Ascending aorta (tissue), 2 donors: ENCODE measurements at places on chromosomes 7 and 10.

DNA sequence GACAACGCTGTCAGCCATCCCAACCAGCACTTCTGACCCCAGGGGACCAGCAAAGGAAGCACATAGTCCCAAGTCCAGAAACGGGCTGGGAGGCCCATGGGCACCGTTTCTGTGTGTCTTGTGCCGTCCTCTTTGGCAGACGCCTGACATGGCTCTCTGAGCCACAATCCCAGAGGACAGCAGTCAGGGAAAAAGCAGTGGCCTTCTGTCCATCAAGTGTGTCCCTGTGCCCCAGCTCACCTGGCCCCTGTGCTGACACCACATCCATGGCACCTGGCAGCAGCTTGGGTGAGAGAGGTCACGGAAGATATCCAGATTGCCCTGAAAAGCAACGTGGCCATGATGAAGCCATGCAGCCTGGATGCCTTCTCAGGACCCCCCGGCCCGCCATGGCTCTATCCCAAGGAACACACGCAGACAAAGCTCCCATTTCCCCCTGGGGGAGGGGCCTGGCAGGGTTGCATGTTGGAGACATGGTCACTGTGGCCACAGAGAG lies 38.1 kb upstream of the ANTXRL start:
- DNase-seq: peak; percentile 56

DNA sequence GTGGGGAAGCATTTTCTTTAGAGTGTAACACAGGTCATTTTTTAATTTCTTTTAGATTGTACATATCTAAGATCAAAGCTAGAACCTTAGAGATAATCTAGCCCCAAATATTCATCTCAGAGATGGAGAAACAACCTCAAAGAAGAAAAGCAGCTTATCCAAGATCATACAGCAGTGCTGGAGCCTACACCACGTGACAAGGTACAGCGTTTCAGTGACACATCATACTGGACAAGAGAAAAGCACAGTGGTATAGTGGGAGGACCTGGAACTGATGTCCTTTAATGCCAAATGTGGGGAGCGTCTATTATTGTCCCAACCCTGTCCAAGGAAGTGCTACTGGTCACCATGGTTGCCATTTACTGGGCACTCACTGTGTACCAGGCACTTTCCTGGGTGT lies 445.8 kb downstream of the RPS24 start:
- DNase-seq: no peak

DNA sequence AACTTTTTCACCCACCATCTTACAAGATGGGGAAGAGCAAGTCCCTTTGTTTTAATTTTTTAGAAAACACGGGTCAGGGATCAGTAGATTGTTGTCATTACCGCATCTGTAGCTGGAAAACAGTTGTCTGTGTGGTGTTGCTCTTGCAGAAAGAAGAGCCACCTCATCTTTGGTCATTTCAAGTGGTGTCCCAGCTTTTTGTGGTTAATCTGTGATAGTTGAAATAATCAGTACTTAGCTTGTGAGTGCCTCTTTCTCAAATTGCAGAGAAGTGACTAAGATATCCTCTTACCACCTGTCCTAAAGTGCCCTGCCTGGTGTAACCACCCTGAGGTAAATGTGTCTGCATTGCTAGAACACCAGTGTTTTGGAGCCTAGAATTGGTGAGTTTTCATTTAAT lies 5.5 kb downstream of the PRPF18 start:
- no peak for DNase-seq

DNA sequence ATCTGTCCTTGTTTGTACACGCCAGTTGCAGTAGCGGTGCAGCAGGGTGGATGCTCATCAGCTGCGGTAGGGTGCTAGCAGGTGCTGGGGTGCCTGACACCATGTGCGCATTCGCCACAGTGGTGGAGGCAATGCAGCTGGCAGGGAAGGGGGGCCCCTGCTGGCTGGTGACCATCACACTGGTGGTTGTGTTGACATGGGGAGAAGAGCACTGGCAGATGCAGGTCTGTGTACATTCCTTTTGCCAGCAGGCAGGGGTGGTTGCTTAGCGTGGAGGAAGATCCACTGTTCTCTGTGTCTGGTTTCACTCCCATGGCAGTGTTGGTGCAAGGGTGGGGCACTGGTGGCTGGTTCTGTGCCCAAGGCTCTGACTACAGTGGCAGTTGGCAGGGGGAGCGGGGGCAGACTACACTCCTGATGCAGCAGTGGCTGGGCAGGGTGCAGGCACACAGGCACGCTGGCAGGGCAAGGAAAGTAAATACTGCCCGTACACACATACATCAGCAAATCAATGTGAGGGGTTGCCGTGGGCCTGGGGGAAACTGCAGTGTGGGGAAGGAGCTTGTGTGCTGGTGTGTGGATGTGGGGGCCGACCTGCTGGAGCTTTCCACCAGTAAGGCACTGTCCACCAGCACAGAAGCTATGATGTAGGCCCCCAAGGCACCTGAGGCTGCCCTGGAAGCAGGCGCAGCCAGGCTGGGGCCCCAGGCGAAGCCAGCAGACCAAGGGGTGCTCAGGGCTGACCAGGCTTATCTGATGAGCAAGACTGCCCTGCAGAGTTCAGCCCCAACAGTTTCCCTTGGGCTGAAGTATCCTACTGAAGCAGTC lies 87.2 kb upstream of the UNC5B start:
- no peak for DNase-seq

DNA sequence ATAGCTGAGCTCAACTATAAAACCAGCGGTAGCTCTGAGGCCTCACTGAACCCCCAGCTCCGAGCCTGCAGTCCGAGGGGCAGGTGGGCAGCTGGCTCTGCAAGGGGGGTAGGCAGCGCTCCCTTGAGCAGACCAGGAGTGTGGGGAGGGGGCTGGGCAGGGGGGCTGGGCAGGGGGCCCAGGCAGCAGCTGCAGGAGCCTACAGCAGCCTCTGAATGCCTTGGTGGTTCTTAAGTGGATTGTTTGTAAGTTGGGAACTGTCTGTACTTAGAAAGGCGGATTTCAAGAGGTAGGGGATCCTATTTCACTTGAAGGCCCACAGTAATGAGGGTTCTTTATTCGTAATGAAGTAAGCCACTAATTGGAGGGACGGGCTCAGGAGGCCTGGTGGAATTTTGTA lies 72.3 kb downstream of the ICA1 start:
- no peak for DNase-seq

DNA sequence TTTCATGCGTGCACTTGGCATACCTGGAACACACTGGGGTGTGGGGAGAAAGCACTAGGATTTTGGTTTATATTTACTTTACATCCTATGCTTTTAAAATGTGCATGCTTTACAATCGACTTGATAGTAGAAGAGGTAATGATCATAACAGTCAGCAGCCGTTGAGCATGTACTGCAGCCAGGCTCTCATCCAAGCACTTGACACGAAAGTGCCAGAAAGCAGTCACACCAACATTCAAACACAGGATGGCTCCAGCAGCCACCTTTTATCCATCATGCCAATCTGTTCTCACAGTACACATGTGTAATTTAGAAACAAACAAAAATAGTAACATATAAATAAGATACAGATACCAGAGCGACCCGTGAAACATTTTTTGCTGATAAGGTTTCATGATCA lies 1.2 kb upstream of the FAM241B start:
- no peak for DNase-seq

GRCh38 chr10:4138146-4138721 lies 353.2 kb upstream of the KLF6 start:
- DNase-seq: no peak

DNA sequence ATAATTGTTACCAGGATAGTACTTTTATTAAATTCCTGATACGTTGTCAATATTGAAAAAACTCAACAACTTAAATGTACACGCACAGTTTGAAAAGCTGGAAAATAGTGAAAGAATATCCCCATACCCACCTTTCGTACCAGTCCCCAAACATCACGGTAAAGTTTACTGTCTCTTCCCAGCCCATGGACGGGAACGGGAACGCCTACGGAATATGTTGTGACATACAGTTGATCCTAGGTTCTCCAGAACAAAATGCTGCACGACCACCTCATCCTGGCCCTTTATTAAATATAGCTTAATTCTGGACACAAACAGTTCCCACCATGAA lies 527 bp upstream of the BCAP29 start:
- DNase-seq: no peak
